ENCODE measurements at places on chromosomes 4 and X. TPM values are rescaled to one million over a fixed set of nuclear protein-coding genes. Genes with fewer than 3 reads are reported as not detected.

DNA sequence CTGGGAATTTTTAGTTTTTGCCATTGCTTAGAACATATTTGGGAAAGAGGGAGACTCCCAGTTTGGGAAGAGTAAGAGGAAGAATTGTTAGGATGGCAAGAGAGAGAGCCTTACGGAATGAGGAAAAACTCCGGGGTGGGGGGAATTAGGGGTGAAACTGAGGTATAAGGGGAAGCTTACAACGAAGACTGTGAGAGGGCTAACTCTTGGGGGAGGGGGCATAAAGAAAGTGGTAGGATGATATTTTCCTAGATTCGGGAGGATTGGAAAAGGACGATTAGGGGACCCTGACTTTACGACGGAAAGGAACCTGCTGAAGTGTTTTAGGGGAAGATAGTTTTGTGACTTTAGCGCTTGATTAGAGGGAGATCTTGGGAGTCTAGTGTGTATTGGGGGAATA lies 86.2 kb upstream of the HPRT1 start:
- no peak for DNase-seq

SHOX gene
- polyA plus RNA-seq: 0.05 TPM

KCTD8 gene
- 0.04 TPM for polyA plus RNA-seq

DNA sequence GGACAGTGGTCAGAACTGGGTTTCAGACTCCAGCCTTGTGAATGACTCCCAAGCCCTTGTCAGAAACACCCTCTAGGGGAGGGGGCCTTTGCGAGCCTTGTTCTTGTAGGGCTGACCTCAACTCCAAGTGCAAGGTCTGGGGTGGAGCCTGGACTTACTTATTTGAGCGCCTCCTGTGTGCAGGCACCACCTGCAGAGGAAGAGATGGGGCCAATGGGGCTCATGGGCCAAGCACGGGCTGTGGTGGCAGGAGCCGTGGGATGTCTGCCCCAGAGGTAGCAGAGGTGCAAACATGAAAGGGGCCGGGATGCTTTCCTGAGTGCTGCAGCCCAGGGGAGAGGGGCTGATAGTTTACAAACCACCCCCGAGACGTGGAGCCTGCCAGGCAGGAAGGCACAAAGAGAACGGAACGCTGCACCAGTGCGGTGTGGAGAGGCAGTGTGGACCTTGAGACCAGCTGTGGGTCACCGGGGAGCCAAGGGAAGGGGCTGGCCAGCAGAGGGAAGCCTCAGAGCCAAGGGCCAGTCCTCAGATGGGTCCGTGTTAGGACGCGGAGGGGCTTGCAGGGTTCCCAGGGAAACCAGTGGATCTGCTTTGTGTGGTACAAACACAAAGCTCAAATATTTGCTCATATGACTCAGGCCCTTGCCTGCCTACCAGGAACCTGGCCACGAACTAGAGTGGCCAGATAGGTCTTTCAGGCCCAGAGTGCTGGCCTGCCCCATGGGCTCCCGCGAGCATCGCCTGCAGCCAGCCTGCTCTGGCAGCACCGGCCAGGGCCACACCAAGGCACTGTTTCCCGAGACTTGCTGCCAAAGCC lies 8.7 kb upstream of the TADA2B start:
- DNase-seq: peak; percentile 13

SYNPO2 gene
- 3.9 TPM for polyA plus RNA-seq

- no peak for DNase-seq
Observed at GRCh38 chr4:52105276-52105675, 54.2 kb downstream of the SPATA18 start.

YY2 gene
- 4.1 TPM for polyA plus RNA-seq

GK gene
- polyA plus RNA-seq: 10.1 TPM

DNA sequence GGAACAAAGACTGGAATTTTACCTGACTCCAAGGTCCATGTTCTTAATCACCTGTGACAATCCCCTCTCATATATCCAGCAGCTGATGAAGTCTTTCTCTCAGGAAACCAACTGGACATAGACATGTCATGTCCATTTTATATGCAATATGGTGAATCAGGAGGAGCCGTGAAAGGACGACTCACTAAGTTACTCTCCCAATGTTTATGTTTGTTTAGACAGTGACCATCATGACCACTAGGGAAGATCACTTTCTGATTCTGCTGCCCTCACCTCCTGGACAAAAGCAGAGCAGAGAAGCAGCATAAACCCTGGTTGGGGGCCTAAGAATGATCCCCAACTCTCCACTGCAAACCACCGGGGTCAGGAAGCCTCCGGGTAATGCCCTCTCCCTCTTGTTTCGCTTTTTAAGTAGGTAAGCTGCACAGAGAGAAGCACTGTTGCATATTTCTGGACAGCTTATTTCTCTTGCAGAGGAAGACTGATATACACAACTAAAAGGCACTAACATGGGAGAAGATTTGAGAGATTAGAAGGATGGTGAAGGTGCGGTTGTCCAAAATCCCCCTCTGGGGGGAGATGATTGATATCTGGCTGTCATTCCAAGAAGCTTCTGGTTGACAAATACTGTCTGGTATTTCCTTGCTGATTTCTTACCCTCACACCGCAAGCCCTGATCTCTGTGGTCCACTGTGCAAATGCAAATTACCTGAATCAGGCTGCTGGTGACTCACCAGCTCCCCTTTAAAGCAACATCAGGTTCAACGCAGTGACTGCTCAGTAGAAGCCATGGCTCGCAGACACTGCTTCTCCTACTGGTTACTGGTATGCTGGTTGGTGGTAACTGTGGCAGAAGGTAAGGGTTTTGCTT lies at the start of gene ODAPH:
TSS of gene ODAPH (plus strand) at position 773 of the 871 bp plus-strand sequence. CDS start at position 790, 17 bp downstream.
- DNase-seq: no peak

- peak; percentile 38 for DNase-seq
Observed at GRCh38 chrX:13938051-13938828, 91.5 kb downstream of the GEMIN8 start.

DNA sequence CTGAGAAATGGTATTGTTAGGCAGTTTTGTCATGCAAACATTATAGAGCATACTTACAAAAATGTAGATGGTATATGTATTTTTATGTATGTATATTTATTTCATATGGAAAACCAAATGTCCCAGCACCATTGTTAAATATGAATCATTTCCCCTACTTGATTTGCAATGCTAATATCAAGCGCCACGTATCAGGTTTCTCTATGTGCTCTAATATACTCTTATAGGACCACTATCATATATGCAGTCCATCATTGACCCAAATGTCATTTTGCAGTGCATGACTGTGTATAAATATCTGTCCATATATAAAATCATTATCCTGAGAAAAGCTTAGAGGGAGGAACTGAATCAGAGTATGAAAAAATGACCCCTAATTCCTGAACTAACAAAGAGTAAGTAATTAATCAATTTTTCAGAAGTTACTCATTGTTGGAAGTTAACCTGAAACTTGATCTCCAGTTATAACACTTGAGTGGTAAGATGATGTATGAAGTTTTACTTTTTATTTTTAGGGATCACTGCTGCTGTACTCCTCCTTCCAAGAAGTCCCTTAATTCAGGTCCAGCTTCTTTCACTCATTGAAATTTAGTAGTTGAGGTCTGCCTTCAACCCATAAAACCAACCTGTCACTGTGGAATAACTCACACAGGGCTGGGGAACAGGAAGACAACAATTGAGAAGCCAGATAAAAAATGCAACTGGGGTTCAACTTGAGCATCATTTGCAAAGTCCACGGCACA lies 134.8 kb upstream of the LDB2 start:
- no peak for DNase-seq

STATH gene
- polyA plus RNA-seq: not detected

DNA sequence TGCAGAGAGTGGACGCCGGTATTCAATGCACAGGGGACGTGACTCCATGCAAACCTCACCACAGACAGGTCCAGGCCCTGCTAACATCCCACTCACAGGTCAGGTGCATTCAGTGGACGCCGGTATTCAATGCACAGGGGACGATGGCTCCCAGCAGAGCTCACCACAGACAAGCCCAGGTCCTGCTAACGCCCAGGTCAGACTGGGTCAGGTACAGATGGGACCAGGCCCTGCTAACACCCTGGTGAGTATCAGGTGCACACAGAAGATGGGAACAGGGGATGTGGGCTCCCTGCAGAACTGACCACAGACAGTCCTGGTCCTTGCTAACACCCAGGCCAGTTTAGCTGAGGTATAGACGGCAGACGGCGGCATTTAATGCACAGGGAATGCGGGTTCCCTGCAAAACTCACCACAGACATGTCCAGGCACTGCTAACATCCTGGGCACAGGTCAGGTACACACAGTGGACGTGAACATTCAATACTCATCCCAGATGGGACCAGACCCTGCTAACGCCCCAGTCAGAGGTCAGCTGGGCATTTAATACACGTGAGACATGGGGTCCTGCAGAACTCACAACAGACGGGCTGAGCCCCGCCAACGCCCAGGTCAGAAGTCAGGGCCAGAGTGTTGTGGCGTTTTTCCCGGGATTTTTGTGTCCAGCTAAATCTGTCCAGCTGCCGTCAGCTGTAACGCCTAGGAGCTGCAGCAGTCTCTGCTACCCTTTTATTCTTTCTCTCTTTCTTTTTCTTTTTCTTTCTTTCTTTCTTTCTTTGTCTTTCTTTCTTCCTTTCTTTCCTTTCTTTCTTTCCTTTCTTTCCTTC lies 99.2 kb downstream of the SHOX start:
- no peak for DNase-seq

- DNase-seq: no peak
Observed at GRCh38 chr4:67549123-67549522, 3.8 kb upstream of the CENPC start.
